Fibroblast of upper back skin (primary cell): ENCODE measurements at places on chromosomes 12 and 14.
A peak's percentile ranks its signal among the peaks of the same experiment; 100 is the strongest.

GRCh38 chr12:107657133-107657532 lies 28.5 kb upstream of the PWP1 start:
- DNase-seq, result no peak

DNA sequence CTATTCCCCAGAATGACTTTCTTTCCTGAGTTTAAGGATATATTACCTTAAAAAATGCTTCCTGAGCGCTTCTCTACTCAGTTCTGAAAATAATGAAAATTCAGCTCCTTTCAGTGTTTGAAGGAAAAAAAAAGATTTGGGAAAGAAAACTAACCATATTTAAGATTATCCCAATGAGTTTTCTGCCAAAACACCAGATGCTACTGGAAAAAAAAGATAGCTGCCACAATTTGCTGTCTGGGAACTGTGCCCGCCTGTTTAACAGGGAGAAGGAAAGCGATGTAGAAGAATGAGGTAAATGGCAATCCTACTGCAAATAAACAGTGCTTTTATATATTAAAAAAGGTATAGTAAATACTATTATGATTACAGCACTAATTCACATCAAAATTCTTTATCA lies 367.6 kb upstream of the PRICKLE1 start:
- DNase-seq, result no peak

- no peak for DNase-seq
Measured at GRCh38 chr14:103517174-103517566, 5.5 kb downstream of the CKB start.

DNA sequence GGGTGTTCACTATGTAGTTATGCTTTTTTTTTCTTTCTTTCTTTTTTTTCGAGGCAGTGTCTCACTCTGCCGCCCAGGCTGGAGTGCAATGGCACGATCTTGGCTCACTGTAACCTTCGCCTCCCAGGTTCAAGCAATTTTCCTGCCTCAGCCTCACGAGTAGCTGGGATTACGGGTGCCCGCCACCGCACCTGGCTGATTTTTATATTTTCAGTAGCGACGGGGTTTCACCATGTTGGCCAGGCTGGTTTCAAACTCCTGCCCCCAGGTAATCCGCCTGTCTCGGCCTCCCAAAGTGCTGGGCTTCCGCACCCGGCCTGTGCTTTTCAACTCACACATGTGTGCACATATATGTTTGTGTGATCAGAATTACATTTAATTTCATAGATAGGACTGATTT lies 38.9 kb upstream of the AMN start:
- DNase-seq, result no peak

- DNase-seq, result peak; percentile 51
Measured at GRCh38 chr14:49946320-49947141, 53.6 kb downstream of the ARF6 start.

- peak; percentile 82 for DNase-seq
Measured at GRCh38 chr12:14884458-14884878, 1.2 kb downstream of the MGP start.

GRCh38 chr14:92690171-92691011 lies 58.0 kb downstream of the LGMN start:
- peak; percentile 58 for DNase-seq

- peak; percentile 91 for DNase-seq
Measured at GRCh38 chr14:60648934-60649874, at the start of gene SIX1. Gene SIX1, minus strand, starts transcription at chr14:60649477. Its CDS starts 288 bp downstream, at chr14:60649189.

DNA sequence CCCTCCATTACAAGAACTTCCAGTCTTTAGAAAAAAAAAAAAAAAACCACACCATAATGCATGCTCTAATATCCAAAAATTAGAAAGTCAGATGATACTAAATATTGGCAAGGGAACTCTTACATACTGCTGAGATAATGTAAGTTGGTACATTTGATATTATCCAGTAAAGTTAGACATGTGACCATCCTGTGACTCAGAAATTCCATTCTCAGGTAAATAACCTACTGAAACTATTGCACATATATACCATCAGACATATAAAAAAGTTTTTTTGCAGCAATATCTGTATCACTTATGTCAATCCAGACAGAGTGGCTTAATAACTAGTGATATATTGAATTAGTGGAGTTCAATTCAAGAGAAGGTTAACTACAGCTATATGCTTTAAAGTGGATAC lies 63.5 kb downstream of the KITLG start:
- no peak for DNase-seq

- DNase-seq, result no peak
Measured at GRCh38 chr14:50864946-50865345, 6.9 kb upstream of the ABHD12B start.
